Fibroblast of skin of scalp (primary cell): ENCODE measurements at places on chromosomes 3 and 15.

DNA sequence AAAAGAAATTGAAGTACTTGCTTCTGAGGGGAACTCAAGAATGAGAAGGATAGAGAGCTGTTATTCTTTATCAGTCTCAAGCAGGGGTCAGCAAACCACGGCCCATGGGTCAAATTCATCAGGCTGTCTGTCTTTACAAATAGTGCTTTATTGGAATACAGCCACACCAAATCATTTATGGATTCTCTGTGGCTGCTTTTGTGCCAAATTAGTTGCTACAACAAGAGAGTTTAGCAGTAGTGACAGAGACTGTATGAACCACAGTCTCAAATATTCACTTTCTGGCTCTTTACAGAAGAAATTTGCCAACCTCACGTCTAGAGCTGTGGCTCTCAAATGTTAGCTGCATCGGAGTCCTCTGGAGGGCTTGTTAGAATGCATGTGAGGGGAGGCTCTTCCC, 258.0 kb upstream of the RARB start:
- DNase-seq: no peak

GRCh38 chr3:38843898-38844297, 27.9 kb upstream of the SCN10A start:
- DNase-seq: peak; percentile 68

DNA sequence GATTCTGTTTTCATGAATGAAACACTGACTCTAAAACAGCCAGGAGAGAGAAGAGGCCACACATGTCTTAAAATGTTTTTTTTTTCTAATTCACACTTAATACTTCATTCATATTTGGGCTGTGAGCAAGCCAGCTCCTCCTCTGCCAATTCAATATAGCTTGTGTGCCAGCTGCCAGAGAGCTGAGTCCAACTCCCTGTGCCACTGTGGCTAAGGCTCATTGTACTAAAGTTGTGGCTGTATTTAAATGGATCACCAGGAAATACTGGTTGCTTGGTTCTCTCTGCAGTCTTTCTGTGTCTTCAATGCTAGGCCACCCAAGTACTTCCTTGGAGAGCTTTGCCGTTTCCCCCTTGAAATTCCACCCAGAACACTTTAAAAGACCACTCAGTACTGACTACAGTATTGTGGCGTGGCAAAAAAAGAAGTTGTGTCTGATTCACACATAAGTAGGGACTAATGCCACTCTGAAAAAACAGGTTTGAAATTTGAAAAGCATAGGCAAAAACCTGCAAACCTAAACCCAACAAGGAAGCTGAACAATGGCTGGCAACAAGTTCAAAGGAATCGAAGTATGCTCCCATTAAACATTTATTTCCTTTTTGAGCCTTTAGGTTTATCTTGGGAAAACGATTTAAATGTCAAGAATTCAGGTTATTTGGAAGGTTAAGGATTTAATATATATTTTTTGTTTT, 524.7 kb downstream of the DIPK2A start:
- DNase-seq: no peak

GRCh38 chr3:83928391-83928790, 1030.4 kb upstream of the CADM2 start:
- no peak for DNase-seq

GRCh38 chr3:141828890-141829289, 47.6 kb upstream of the ATP1B3 start:
- no peak for DNase-seq

GRCh38 chr3:131007256-131007655, 19.4 kb downstream of the ASTE1 start:
- DNase-seq: no peak

- no peak for DNase-seq
Measured at GRCh38 chr3:40588406-40588805, 63.6 kb downstream of the ZNF621 start.

GRCh38 chr15:67158367-67158766, 93.0 kb downstream of the SMAD3 start:
- DNase-seq: no peak

- DNase-seq: no peak
Measured at GRCh38 chr3:87147562-87147961, 79.5 kb upstream of the CHMP2B start.

GRCh38 chr3:72960812-72961518, 35.6 kb upstream of the PPP4R2 start:
- DNase-seq: peak; percentile 14

DNA sequence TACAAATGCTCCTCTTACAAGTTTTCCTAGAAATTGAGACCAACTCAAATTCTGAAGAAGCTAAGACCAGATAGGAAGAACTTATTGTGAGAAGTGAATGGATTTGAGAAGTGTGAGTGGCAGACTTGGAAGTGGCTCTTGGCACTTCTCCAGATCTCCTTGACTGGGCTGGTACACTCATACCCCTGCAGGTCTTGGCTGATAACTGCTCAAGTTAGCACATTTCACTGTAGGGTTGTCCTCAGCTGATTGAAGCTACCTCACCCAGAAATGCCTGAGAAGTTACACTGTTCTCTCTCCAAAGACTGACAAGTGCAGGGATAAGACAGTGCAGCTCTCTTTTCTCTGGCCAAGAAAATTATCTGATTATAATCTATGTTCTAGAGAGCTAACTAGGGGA, 16.5 kb upstream of the CLDN1 start:
- peak; percentile 22 for DNase-seq

DNA sequence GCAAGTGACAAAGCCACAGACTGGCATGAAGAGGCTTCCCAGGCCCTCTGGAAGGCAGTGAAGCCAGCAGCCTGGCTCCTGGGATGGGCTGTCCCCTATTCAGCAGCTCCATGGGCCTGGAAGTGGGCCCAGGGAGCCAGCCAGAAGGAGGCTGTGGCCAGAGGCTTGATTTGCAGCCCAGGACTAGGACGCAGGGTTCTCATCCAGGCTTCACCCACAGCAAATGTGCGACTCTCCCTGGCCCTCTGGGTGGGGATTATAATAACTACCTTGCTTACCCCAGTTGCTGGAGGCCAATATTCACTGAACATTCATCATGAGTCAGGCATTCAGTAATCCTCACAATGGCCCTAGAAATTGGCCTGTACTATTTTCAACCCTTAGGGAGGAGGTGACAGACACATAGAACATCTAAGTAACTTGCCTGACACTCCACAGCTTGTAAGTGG, 24.6 kb upstream of the SRP14 start:
- peak; percentile 87 for DNase-seq

DNA sequence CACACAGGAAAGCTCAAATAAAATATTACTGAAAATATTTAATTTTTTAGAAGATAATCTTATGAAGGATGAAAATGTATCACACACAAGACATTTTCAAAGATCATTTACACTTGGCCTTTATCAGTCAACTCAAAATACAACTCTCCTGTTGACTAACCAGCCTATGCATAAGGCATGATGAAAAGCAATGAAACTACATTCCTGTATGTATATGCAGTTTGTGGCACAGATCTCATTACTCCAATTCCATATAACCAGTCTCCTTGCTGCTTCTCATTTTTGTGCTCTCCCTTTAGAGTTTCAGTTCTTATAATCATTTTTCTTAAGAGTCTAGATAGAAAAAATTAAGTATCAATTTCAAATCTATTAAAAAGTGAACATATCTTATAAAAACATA, 25.8 kb downstream of the AQR start:
- peak; percentile 32 for DNase-seq

DNA sequence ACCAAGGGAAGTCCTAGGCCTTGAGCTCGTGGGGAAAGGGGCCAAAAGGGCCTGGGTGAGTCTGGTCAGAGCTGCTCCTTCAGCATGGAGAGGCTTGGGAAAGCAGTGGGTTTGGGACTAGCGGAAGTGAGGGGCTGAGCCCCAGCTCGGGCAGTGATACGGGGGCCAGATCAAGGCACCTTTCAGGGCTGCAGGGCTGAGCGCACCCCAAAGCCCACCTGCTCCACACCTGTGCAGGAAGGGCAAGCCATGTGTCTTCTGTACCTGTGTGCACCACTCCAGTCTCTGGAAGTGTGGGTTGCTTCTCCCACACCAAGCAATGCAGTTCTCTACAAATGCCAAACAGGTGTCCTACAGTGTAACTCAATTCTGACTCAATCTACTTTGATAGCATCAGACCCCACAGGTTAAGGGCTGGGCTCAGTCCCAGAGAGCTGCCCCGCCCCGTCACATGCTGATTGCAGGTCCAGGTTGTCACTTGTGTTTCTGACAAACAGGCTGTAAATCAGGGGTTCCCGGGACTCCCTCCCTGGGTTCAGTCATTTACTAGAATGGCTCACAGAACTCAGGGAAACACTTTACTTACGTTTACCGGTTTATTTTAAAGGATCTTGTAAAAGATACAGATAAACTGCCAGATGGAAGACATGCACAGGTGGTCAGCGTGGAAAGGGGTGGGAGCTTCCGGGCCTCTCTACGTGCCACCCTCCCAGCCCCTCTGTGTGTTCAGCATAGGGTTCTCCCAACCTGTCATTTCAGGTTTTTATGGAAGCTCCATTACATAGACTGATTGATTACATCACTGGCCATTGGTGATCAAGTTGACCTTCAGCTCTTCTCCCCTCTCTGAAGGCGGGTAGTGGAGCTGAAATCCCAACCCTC, 28.8 kb upstream of the KLF13 start:
- DNase-seq: no peak

DNA sequence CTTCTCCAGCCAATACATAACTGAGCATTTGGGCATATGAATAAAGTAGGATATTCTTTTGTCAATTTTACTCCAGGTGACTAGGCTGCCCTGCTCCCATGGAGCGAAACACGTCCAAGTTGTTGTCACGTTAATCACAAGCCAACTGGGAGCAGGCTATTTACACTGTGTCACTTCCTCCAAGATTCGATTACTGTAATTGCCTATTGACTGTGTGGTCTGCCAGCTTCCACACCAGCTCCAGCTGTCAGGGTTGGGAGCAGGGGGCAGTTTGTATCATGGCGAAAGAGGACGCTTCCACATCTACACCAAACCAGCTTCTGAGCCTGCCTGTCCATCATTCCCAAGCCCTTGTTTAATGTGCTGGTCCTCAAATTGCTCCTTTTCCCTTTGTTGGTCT, 89.2 kb upstream of the RORA start:
- no peak for DNase-seq

- DNase-seq: peak; percentile 89
Measured at GRCh38 chr3:147655236-147655635, 246.1 kb downstream of the ZIC1 start.

- DNase-seq: no peak
Measured at GRCh38 chr15:84761607-84762131, 13.3 kb downstream of the ZNF592 start.

DNA sequence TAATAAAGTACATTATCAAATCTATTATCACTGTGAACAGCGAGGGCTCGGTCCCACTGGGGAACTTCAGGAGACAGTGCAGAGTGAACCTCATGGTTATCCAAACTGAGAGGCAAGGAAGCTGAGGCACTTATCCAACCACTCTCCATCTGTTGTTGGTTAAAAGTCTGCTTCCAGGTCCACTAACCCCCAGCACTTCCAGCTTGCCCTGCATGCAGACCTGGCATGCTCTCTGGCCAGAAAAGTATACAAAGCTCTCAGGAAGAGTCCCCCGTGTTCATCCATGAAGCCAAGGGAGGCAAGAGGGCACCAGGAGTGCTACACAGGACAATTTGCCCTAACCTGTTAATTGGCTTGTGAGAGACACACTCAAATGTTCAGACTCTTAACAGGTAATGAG, 36.0 kb downstream of the FBN1 start:
- DNase-seq: no peak

DNA sequence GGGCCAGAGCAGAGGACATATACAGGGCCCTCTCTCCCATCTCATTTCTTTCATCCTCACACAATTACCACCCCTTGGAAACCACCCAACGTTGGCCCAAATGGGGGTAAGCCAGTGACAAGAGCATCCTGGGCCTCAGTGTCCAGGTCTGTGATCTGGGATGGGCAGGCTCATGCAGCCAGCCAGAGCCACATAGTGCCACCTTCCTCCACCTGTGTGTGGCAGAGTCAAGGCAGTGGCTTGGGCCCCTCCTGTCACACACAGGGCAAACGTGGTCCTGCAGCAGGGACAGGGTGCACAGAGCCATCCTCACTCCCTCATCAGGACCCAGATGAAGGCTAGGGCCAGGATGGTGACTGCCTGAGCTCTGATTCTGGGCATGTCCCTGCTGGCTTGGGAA, 2.3 kb upstream of the MYL3 start:
- no peak for DNase-seq

DNA sequence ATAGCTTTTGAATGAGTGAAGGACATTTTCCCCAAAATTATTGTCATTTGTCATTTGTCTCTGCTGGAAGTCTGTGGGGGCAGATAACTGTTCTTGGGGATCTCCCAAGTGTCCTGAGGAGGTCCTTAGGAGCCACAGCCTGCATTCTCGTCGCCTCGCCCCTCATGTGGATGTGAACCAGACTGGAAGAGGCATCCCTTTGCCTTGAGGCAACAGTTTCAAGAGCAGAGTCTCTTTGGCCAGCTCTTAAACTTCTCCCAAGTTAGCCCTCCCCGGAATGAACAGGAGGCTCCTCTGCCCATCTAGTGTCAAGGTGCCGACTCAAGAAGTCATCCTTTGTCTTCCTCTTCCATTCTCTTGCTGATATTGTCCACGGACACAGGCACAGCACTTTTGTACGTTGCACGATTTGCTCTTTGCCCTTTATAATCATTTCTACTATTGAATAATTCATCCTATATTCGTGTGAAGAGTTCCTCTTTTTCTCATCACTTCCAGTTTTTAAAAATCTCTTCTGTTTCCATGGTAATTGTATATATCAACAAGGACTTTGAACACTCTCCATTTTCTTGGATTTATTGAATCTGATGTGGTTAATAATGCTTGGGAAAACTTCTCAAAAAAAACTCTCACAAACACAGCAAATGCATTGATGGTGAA, 40.8 kb upstream of the CD47 start:
- DNase-seq: no peak

DNA sequence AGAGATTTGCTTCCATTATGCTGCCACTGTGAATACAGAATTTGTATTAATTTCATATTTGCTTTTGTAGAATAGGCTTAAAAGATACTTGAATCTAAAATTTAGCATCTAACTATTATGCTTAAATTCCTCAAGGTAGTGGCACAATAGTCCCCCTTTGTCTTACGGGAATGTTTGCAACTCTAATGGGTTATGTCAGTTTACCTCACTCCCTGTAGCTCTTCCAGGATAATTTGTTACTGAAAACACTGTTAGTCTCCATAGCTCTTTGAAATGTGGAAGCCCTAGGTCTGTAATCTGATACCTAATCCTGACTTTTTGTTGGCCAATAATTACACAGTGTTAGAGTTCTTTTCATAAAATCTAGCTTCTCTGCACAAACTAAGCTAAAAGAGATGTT, 433.4 kb downstream of the PYDC2 start:
- DNase-seq: no peak

DNA sequence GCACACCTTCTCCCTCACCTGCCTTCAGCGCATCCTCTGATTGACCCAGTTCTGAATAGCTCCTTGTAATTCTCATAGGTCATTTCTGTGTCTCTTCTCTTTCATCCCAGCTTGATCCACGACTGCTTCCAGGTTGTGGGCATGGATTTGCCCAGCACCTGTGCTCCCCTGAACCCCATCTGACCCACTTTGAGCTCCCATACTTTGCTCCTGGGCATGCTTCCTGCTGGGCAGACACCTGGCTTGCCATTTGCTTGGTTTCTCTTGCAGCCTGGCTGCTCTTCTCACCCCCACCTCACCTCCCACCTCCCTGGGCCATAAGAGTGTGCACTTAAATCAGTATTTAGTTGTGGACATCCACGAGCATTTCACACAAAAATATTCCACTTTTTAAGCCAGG, 635.5 kb downstream of the TBL1XR1 start:
- DNase-seq: no peak
